Esophagus squamous epithelium (tissue), 5 donors: ENCODE measurements at places on chromosomes 12 and 14.

GRCh38 chr14:77120771-77121743 lies 20.5 kb downstream of the ZDHHC22 start:
- no peak for DNase-seq

GRCh38 chr12:5348491-5348890 lies 83.4 kb upstream of the NTF3 start:
- no peak for DNase-seq

DNA sequence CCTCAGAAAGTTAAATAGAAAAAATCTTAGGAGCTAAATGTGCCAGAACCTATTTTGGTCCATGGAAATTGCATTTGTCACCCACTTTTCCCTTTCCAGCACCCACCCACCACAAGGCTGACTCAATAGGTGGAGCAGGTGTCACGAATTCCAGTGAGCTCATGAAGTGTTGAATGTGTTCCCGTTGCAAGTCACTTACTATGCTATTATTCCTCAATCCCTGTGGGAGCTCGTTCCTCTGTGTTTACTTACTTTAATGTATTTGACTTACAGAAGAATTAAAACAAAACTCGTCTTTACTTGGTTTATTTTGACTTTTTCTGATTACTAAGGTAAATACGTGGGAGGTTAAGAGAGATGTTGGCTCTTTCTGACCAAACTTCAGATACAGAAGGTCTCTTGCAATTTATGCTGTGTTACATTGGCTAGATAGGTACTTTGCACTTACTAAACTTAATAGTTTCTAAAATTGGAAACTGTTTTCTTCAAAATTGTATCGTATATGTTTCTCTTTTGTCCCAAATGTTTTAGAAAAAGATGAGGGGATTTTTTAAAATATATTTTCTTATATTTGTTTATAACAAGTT lies 269.4 kb upstream of the NOVA1 start:
- no peak for DNase-seq

GRCh38 chr12:91637789-91638624 lies 455.4 kb upstream of the DCN start:
- DNase-seq: no peak

GRCh38 chr14:32366986-32367385 lies 37.9 kb downstream of the AKAP6 start:
- DNase-seq: no peak

DNA sequence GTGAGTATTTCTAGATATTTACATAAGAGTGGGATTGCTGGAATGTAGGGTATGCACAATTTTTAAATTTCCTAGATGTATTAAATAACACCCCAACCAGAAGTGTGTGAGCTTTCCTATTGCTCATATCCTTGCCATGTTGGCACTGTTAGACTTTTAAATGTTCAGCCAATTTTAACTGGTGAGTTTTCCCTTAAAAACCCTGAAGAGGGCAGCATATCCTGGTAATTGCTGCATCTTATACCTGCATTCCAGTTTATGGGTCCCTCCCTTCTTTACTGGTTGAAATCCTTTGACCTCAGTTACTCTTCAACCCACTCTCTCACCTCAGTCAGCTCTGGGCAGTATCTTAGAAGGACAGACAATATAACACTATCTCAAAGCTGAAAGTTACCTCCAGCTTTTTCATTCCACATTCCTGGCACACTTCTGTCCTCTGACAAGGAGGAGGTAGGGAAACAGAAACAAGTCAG lies 270.6 kb downstream of the PAWR start:
- DNase-seq: no peak

- DNase-seq: no peak
These were observed 130.3 kb downstream of the PTPN11 start for GRCh38 chr12:112549031-112549430.

- DNase-seq: no peak
These were observed 45.5 kb downstream of the NUAK1 start for GRCh38 chr12:106093246-106093645.

- no peak for DNase-seq
These were observed 198.2 kb upstream of the PLEKHG7 start for GRCh38 chr12:92504594-92504981.

GRCh38 chr14:29743531-29743930 lies 184.1 kb downstream of the PRKD1 start:
- DNase-seq: no peak

DNA sequence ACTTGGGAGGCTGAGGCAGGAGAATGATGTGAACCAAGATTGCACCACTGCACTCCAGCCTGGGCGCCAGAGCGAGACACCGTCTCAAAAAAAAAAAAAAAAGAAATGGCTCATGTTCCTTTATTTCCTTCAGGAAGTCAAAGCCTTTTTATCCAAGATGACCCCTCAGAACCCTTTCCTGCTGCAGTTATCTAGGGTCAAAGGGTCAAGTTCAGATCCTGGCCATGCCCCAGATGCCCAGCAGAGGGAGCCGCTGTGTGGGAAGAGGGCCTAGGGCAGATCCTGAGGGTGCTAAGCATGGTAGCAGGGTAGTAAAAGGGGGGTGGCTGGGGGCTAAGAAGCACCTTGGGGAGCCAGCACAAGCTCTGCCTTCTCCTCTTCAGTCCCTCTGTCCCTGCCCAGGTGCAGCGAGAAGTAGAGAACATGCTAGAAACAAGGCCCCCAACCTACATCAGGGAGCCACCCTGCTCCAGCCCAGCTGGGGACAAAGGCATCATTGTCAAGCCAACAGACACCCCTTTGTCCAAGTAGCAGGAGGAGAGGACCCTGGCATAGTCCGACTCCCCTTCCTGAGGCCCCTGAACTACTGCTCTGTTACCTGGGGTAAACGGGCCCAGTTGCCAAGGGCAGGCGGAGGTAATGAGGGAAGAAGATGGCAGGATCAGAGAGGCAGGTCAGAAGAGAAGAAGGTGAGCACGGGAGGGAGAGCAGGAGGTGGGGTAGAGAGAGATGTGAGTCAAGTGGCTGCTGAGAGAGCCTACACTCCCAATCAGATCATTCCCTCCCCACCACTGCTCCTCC lies 6.5 kb downstream of the NFE2 start:
- DNase-seq: no peak

DNA sequence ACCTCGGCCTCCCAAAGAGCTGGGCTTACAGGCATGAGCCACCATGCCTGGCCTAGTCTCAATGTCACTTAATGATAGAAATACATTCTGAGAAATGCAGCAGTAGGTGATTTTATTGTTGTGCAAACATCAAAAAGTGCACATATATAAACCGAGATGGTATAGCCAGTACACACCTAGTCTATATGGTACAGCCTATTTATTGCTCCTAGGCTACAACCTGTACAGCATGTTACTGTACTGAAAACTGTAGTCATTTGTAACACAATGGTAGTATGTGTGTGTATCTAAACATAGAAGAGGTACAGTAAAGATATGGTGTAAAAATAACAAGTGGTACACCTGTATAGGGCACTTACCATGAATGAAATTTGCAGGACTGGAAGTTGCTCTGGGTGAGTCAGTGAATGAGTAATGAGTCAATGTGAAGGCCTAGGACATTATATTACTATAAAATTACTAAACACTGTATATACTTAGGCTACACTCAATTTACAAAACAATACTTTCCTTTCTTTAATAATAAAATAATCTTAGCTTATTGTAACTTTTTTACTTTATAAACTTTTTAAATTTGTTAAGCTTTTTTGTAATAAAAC lies 166.7 kb upstream of the SYT1 start:
- DNase-seq: no peak

DNA sequence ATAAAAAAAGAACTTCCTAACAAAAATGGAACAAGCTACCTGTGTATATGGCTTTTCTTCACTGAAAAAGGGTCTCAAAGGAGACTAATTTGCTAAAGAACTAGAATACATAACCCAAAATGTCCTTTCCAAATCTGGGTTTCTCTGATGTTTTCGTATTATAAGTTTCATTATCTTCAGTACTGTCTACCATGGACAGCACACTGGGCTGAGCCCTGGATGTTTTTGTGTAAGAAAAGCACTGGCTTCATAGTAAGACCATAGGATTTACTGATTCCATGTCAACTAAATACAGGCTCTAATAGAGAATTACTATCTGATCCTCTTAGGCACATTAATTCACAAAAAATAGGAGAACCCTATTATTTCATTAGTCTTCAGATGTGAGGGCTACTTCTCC lies 94.3 kb upstream of the GPHB5 start:
- DNase-seq: no peak

DNA sequence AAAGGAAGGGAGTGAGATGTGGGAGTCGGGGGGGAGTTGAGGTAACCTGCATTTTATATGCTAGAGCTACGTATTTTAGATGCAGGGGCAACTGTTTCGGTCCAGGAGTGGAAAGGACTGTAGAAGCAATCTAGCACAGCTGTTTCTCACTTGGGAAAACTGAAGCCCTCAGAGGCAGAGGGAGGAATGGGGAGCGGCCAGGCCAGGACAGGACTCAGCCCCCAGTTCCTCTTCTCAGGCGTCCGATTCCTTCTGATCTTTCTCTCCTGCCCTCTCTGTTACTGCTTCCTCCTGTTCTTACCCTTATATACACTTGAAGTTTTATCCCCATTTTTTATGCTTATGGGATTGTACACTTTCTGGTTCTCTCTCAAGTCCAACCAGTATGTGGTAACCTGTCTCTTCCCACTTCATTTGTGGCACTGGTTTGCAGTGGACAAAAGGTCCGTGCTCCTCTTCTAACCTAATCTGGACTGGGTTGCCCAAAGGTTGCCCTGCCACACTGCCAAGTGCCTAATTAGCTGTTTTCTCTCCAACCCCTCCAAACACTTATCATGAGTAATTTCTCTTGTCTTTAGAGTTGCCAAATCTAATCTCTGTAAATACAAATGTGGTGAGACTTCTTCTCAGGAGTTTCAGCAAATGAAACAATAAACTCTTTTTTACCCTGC lies 16.2 kb downstream of the LPCAT3 start:
- DNase-seq: no peak

- no peak for DNase-seq
These were observed 25.6 kb downstream of the ALDH2 start for GRCh38 chr12:111792155-111792855.

- no peak for DNase-seq
These were observed 117.2 kb downstream of the CACNA1C start for GRCh38 chr12:2169940-2170339.

DNA sequence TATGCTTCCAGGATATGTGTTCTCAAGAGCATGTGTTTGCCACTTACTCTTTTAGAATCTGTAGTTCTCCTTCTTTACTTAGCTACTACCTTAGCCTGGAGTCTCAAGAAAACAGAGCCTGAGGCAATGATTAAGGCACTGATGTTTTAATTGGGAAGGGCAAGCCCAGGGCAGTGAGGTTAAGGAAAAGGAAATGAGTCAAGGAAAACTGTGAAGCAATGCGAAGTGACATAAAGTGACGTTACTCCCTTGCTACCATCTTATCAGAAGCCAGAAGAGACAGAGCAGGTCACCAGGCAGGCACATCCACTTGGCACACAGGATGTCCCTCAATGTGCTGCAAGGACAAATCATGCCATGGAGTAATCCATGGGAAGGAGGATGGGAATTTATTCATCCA lies 11.3 kb upstream of the EML5 start:
- DNase-seq: no peak

- no peak for DNase-seq
These were observed 73.4 kb upstream of the ETV6 start for GRCh38 chr12:11576104-11576503.

GRCh38 chr12:30514666-30515065 lies 181.0 kb downstream of the IPO8 start:
- DNase-seq: no peak
